Astrocyte (in vitro differentiated cells and primary cell): ENCODE measurements at places on chromosomes 16 and 17. TPM values are rescaled to one million over a fixed set of nuclear protein-coding genes. Genes with fewer than 3 reads are reported as not detected.
A peak's percentile ranks its signal among the peaks of the same experiment; 100 is the strongest.

- DNase-seq: no peak
Observed at GRCh38 chr16:47506800-47507199, 45.7 kb downstream of the PHKB start.

GRCh38 chr16:25051406-25052150, 36.4 kb upstream of the ARHGAP17 start:
- peak; percentile 78 for DNase-seq

The PRCD gene
- total RNA-seq: 1.5 and 2.2 TPM in 2 replicates

- no peak for DNase-seq
Observed at GRCh38 chr16:75288181-75288580, 36.8 kb upstream of the BCAR1 start.

The INTS2 gene
- total RNA-seq: 9.3 and 9.9 TPM in 2 replicates

- DNase-seq: no peak
Observed at GRCh38 chr17:17469358-17469757, 7.4 kb upstream of the MED9 start.

The AURKB gene
- 3.7 and 7.6 TPM in 2 replicates for total RNA-seq

- no peak for DNase-seq
Observed at GRCh38 chr16:17063201-17064139, 407.3 kb downstream of the XYLT1 start.

GRCh38 chr16:14307059-14307526, 236.0 kb downstream of the MRTFB start:
- DNase-seq: no peak

The CEP295NL gene
- 1.3 and 1.6 TPM in 2 replicates for total RNA-seq

- no peak for DNase-seq
Observed at GRCh38 chr17:27269974-27270373, 23.9 kb upstream of the WSB1 start.

- peak; percentile 95 for DNase-seq
Observed at GRCh38 chr17:40470932-40471828, 27.9 kb downstream of the IGFBP4 start.

The STXBP4 gene
- total RNA-seq: 11.3 and 12.6 TPM in 2 replicates

GRCh38 chr17:83075270-83075880, 4.0 kb upstream of the METRNL start:
- no peak for DNase-seq

The NPTX1 gene
- total RNA-seq: 0.43 and 0.48 TPM in 2 replicates

GRCh38 chr17:17580662-17581470, 10.6 kb downstream of the PEMT start:
- DNase-seq: no peak

DNA sequence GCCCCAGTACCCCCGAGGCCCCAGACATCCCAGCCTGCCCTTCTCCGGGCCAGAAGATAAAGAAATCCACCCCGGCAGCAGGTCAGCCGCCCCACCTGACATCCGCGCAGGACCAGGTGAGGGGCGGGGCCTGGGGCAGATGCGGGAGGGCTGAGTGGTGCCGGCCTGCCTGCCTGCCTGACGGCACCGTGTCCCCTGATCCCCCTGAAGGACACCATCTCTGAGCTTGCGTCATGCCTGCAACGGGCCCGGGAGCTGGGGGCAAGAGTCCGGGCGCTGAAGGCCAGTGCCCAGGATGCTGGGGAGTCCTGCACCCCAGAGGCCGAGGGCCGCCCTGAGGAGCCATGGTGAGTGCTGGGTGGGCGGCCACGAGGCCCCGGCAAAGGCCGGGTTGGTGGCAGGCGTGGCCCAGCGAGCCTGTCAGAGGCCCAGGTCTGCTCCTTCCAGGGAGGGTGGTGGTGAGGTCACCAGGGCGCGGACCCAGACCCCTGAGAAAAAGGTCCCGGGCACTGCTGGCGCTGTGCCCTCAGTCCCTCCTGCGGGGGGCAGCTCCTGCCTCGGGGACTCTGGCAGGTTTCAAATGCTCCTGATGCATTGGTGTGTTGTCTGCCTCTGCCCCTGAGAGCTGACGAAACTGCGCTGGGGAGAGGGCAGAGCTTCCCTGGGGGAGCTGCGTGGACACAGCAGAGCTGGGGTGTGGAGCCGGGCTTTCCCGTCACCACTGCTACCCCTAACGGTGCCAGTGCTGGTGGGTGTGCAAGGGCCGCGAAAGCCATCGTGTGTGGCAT, 1.2 kb downstream of the CDT1 start:
- DNase-seq: no peak

DNA sequence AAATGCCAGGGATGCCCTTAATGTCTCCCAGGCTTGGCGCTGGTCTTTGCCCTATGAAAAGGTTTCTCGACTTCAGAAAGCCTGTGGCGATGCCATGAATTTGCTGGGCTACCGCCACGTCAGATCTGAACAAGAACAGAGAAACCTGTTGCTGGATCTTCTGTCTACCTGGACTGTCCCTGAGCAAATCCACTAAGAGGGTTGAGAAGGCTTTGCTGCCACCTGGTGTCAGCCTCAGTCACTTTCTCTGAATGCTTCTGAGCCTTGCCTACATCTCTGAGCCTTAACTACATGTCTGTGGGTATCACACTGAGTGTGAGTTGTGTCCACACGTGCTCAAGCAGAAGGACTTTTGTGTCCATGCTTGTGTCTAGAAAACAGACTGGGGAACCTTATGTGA, 11.4 kb downstream of the CHST4 start:
- peak; percentile 9 for DNase-seq

The FAM222B gene
- 51.4 and 53.0 TPM in 2 replicates for total RNA-seq

GRCh38 chr16:30369938-30370455, 297 bp downstream of the TBC1D10B start:
- no peak for DNase-seq

- DNase-seq: no peak
Observed at GRCh38 chr16:27463741-27464591, 62.0 kb downstream of the IL21R start.

The TVP23A gene
- 0.34 and 0.70 TPM in 2 replicates for total RNA-seq

GRCh38 chr16:31423241-31423640, 4.9 kb downstream of the COX6A2 start:
- DNase-seq: no peak

DNA sequence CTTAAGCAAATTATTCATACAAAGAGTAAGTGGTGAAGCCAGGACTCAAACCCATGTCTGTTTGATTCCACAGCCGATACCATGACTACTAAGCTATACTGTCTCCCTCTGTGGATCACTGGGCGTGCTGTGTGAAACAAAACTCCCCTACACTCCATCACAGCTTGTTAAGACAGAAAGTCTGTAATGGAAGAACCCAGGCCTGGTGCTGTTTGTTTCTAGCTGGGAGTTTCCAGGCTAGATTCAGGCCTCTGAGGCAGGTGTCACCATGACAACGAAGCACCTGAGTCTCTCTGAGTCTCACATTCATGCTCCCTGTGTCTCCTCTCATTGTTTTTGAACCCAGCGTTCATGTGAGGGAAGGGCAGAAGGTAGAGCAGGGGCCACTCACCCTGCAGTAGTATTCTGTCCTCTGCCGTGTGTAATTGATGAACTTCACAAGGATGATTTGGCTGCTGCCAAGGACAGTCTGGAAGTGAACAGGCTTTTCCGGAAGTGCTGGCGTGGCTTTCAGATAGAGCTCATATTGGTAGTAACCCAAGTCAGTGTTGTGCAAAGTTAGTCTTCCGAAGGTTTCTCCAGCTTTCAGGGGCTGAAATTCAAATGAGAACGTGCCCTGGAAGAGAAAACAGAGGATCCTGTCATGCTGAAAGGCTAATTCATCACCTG, 8.6 kb upstream of the VAC14 start:
- DNase-seq: no peak

- DNase-seq: no peak
Observed at GRCh38 chr17:27666831-27667560, 36.0 kb downstream of the LGALS9 start.

DNA sequence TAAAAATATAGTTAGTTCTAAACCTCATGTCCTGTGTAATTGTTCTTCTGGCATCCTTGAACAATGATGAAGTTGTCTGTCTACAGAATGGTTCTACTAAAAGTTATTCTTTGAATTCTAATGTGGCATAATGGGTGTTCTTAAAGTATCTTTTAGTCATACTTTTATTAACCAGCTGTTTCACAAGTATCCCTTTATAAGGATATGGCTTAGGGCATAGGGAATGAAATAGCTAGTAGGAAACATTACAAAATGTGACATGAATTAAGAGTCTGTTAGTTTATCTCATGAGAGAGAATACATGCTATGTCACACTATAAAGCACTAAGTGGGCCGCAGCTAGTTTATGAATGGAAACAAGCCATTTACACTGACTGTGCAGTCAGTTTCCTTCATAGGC, 26.3 kb upstream of the CAPNS2 start:
- DNase-seq: no peak

DNA sequence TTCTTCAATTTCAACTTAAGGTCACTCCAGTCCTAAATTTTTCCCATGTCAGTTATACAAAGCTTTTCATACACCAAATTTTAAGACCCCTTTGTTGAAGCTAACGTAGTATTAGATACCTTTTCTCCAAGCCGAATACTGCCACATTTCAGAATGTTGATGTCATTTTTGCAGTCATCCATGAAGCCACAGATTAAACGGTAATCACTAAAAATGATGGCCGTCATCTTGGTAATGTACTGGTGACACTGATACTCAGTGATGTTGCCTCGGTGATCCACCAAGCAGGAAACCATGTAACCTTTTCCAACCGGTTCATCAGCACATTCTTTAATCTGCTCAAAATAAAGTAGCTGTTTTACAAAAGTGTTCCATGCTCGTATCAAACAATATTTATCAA, 82.1 kb upstream of the CLEC18B start:
- DNase-seq: no peak

DNA sequence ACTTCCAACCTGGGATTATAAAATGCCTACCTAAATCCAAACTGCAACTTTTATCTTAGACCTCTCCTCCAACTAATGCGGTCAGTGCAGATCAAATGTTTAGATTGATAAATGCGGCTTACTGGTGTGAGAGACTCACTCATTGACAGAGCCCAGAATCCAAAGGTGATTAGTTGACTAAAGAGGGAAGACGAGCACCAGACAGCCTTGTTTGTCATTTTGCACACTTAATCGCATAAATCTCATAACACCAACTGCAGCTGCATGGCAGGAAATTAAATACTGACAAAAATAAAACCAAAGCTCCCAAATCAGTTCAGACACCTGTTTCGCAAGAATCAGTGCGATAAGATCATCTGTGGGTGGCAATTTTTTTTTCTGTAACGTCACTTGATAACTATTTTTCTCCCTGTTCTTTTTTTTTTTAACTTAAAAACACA, 35.9 kb downstream of the NACA2 start:
- no peak for DNase-seq

DNA sequence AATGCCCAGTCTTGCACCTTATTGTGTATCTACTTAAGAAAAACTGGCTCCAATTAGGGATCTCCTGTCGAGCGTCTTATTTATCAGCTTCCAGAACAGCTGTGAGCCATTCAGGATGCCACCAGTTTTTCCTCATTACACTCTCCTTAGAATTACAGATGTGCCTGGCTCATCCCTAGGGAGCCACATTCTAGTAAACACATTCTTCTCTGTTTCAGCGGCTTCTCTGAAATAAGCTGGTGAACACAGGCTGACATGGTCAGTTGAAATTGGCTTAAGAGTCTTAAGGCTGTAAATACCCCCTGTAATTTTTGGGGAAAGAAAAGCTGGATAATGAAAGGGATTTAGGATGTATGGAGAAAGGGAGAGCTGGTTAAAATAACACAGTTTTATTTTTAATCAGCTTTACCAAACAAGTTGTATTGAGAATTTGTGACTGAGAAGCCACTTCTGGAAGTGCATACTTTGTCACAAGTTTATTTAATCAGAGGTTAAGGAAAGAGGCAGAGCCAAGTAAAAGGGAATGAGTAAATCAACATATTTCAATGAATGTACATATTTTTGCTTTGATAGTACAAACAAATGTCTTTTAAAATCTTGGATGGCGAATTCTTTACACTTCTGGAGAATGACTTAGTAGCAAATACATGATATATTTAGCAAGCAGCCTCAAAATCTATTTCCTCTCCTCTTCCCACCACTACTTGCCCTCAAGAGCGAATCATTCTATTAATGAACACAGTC, 562.0 kb upstream of the GOT2 start:
- no peak for DNase-seq

DNA sequence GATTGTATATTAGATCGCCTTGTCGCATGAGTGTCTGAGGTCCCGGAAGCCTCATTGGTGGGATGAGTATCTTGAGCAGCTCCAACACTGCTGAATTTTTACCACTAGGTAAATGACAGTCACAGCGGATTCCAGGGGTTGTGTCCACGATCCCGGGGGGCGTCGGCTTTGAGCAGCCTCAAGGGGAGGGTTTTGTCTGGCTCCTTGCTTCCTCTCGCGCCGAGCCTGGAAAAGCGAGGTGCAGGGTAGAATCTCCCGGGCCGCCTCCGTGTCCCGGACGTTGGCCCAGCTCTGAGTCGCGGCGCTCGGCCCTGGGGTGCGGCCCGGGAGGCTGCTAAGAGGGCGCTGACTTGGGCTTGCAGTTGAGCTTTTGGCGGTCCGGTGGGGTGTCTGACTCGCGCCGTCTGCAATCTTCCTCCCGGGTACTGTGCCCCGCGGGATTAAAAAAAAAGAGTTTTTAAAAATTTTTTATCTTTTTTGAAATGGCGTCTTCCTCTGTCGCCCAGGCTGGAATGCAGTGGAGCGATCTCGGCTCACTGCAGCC, 4.5 kb downstream of the OR1F1 start:
- DNase-seq: no peak

The NOD2 gene
- total RNA-seq: not detected in 2 replicates

- DNase-seq: no peak
Observed at GRCh38 chr17:80990921-80991644, 558 bp upstream of the CHMP6 start.

The NXPH3 gene
- total RNA-seq: 0.19 and 0.43 TPM in 2 replicates

GRCh38 chr16:61194573-61194972, 841.7 kb downstream of the CDH8 start:
- DNase-seq: no peak

The KCNG4 gene
- not detected in 2 replicates for total RNA-seq

GRCh38 chr17:8420041-8420934, 15.4 kb upstream of the NDEL1 start:
- peak; percentile 45 for DNase-seq

The MPG gene
- 56.5 and 62.7 TPM in 2 replicates for total RNA-seq

The CCP110 gene
- total RNA-seq: 14.6 and 14.7 TPM in 2 replicates

- no peak for DNase-seq
Observed at GRCh38 chr17:17682293-17682736, 1.1 kb downstream of the RAI1 start.

GRCh38 chr16:69412287-69412686, 12.1 kb upstream of the CYB5B start:
- DNase-seq: peak; percentile 94

DNA sequence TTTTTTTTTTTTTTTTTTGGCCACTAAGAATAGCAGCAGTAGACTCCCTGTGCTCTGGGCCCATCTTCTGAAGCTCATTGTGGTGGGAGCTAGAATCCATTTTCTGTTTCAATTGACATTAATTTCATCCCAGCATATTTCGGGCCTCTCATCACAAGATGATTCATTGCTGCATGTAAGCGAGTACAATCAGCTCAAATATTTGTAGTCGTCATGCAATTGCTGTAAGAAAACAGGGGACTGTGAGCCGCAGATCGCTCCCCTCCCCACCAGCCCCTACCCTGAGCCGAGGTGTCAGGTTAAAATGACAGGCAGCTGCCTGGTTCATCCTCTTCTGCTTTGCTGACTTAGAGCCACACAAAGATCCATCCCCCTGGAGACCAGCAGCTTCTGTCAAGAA, 358.8 kb upstream of the CDH5 start:
- peak; percentile 94 for DNase-seq
